Dermis blood vessel endothelial cell (primary cell): ENCODE measurements at places on chromosomes 5 and 9. TPM values are rescaled to one million over a fixed set of nuclear protein-coding genes. Genes with fewer than 3 reads are reported as not detected.

- no peak for DNase-seq
Observed at GRCh38 chr9:137784046-137784445, 93.5 kb upstream of the CACNA1B start.

DNA sequence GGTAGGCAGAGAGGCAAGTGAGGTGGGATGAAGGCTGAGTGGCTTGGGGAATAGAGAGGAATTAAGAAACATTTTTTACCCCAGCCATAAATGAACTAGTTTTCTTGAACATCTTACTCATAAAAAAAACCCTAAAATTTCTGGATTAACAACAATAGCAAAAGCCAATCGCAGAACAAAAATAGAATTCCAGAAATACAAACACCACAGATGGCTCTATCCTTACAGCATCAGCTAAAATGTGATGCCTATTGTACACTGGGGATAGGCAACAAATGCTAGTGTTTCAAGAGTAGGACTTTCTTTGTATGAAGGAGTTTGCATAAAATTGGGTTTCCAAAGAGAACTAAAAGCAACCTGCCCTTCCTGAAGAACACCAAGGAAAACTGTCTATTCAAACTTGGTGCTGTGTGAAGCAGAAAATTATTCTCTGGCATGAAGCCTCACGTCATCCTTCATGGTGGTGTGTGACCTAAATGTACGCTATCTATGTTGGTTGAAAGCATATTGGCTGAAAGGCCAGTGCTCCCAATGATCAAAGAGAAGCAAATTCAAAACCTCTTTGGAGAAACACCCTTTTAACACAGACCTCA is 82.9 kb downstream of the JAKMIP2 start:
- DNase-seq = no peak

DNA sequence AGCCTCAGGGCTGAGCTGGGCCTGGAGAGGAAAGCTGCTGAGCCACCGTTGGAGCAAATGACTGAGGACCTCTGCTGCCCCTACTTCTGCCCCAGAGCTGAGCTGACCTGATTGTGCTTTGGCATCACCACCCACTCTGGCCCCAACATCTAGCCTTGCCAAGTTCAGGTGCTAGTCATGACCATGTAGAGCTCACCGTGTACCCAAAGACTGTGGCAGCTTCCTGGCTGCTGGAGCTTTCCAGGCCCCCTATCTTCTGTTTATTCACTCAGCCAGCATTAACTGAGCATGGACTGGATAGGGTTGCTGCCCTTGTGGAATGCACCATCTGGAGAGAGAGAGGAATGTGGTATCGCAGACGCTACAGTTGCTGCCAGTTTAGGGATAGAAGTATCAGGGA is 49.1 kb downstream of the JADE2 start:
- DNase-seq = no peak

DNA sequence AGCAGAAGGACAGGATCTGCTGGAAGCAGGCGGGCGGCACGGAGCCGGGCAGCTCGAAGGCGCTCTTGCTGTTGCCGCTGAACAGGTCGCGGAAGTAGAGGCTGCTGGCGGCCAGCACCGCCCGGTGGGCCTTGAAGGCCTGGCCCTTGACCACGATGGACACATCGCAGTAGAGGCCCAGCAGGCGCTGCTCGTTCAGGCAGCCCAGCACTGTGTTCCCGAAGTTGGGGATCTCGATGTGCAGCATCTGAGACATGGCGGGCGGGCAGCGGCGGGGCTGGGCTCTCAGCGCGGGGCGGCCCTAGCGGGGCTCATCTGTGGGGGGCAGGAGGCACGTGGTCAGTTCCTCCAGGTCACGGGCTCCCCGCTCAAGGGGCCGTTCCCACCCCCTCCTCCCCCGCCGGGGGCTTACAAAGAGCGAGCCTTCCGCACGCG is 44.8 kb downstream of the NACC2 start:
- no peak for DNase-seq

The DCAF12 gene
- 22.3 and 24.4 TPM in 2 replicates for total RNA-seq

GRCh38 chr5:56530626-56531138 is 284.7 kb upstream of the MAP3K1 start:
- no peak for DNase-seq
